ENCODE measurements at places on chromosomes 7 and 10. TPM values are rescaled to one million over a fixed set of nuclear protein-coding genes. Genes with fewer than 3 reads are reported as not detected.

HEPACAM2 gene
- 0.11 TPM for total RNA-seq

SAP25 gene
- not detected for total RNA-seq

CPA5 gene
- 0.20 TPM for total RNA-seq

PNLIPRP2 gene
- total RNA-seq, result 0.22 TPM

PTPRN2 gene
- total RNA-seq, result 18.1 TPM

KCND2 gene
- total RNA-seq, result 74.5 TPM

BCAP29 gene
- 74.3 TPM for total RNA-seq

LLCFC1 gene
- not detected for total RNA-seq

UTF1 gene
- not detected for total RNA-seq

DNA sequence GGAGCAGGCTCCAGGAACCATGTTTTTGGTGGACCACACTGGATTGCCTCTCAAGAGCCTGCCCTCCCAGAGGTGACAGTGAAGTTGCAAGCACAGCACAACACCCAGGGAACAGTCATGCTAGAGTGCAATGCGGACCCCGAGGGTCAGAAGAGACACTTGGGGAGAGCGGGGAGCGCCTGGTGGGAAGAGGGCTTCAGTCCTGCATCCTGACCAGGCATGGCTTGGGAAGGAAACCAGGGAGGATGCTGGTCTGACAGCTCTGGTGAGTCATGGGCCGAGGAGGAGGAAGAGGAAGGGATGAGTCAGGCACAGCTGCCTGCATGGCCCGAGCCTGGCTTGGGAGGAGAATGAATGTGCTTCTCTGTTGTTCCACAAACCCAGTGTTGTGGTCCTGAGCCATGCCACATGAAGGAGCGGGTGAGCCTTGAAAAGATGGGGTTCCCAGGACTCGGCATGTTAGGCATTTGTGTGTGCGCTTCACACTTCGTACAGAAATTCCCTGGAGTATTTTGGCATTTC, 29.5 kb upstream of the ANKRD2 start:
- no peak for DNase-seq

- DNase-seq, result no peak
These were observed 62.6 kb downstream of the RASGEF1A start for GRCh38 chr10:43204042-43204942.

- DNase-seq, result peak; percentile 50
These were observed 48.4 kb downstream of the TES start for GRCh38 chr7:116258734-116259133.

GRCh38 chr10:44013981-44014380, 365.3 kb upstream of the ZNF32 start:
- no peak for DNase-seq

- no peak for DNase-seq
These were observed 592 bp upstream of the ATP6V1F start for GRCh38 chr7:128861957-128862570.

DNA sequence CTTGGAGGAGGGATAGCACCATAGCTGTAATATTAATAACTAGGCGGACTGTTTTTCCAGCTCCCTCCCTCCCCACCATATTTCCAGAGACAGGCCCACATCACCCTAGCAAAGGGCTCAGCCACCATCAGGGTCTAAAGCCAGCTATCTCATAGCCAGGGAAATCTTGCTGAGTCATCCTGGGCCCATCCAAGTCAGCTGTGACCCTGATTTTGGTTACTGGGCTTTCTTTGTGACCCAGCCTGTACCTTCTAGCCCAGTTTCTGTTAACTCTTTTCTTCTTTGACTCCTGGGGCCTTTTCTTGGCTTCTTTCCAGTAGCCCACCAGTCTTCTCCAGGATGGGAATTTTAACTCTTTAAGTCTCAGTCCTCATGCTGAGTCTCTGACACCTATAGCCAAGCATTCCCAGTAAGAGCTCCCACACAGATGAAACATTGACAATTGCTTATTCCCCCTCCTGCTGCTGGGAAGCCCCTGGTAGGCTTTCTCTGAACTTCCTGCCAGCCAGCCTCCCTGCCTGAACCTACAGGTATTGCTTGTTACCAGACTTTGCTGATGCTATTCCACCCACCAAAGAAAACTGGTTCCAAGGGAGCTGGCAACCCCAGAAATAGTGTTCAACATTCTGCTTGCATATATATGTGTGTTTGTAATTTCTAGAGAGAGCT, 34.8 kb upstream of the ADO start:
- DNase-seq, result no peak

GRCh38 chr10:119981826-119982225, 89.3 kb downstream of the SEC23IP start:
- DNase-seq, result no peak

- DNase-seq, result no peak
These were observed 42.2 kb downstream of the CH25H start for GRCh38 chr10:89164920-89165319.

DNA sequence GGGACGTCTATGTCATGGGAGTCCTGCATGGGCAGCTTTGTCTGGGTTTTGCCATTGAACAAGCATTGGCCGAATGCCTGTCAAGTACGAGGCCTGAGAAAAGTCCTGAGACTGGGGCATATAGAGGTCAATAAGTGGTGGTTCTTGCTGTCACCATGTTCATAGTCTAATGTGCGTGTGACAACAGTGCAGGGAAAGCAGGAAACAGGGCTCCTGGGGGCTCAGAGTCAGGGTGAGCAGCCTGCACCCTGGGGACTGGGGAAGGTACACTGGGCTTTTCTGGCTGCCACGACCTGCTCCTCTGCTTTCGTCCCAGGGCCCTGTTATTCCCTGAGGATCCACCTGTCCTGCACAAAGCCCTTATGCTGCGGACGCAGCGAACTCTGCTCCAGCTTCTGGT, 21.3 kb downstream of the FAM241B start:
- DNase-seq, result no peak

- DNase-seq, result no peak
These were observed 41.1 kb upstream of the CPN1 start for GRCh38 chr10:100122780-100123179.

DNA sequence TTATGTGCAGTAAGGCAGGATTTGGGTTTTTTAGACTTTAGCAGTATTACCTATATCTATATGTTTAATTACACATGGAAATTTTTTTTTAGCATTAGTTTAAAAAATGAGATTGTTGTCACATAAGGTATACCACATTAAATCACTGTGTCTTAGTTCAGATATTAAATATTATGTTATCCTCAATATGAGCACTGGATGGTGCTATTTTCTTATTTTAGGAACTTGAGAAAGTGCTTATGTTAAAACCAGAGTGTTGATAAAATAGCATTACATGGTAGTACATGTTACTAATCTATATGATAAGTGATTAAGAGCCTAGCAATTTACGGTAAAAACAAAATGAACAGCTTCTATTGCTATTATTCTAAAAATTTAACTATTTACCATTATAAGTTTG, 28.8 kb downstream of the MIOS start:
- DNase-seq, result no peak

DNA sequence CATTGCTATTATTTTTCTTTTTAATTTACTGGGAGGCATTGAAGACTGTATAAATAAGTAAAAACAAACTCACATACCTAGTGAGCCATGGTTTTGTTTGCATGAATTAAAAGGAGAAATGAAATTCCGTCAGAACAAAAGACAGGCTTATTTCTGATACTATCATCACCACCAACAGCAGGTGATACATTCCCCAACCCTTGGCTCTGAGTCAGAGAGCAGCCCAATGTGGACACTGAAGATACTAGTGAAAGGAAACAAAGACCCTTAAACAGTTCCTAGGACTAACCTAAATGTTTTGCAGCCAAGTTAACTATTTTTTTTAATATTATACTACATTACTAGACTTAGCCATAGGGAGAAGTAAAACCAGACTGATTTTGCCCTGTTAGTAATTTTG, 31.6 kb downstream of the CHRM2 start:
- DNase-seq, result no peak

GRCh38 chr7:149762089-149762488, 11.3 kb downstream of the ZNF467 start:
- no peak for DNase-seq

DNA sequence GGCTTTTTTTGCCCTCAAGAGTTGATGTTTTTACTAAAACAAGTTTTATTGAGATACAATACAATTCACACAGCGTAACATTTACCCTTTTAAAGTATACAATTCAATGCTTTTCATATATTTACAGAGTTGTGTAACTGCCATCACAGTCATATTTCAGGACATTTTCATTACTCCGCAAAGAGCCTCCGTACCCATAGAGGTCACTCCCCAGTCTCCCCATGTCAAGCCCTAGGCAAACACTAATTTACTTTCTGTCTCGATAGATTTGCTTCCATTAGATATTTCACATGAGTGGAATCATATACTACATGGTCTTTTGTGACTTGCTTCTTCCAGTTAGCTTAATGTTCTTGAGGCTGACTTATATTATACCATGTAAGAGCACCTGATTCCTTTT, 183.8 kb downstream of the PRKCQ start:
- no peak for DNase-seq

DNA sequence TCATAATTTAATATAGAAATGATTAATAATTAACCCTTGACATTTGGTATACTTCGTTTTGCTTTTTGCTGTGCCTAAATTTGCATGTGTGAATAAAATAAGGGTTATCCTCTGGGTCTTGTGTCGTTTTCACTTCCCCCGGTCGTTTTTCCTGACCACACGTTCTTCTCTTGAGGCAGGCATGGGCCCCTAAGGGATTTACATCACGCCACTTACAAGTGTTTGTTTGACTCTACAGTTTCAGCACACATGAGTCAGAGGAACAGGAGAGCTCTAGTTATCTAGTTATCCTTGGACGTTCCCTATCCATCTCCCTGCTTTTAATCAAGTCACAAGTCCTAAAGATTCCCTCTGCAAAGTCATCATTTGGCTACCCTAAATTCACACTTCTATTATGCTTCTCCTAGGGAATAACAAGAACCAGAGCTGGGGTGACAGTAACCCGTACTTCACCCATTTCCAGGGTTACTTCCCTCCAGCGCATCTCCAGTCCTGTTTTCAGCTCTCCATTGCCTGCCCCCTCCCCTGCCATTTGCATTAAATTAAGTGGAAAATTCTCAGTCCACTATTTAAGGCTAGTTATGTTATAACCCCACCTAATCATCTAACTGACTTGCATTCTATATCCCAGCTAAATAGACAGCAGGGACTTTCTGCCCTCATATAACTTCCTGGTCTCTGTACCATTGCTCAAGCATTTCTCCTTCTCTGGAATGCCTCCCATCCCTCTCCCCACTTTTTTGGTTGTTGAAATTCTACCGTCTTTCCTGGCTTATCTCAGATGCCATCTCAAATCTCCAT, 206.9 kb downstream of the PTEN start:
- DNase-seq, result no peak

DNA sequence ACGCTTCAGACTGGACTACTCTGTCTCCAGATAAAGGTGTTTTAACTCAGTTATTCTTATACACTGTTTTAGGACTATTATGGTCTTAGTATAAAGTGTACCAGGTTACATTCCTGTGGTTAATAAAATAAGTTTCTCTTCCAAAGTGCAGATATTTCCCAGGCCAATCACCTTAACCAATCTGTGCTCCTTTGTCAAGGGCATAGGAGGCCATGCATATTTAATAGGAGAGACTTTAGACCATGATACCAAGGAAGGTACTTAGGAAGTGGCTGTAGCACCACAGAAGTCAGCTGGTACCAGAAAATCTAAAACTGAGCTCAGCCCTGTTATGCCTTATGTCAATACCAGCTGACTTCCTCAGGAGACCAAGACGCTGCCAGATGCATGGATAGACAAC, 226.5 kb upstream of the TMEM72 start:
- no peak for DNase-seq

- peak; percentile 2 for DNase-seq
These were observed 29.9 kb upstream of the SMURF1 start for GRCh38 chr7:99173787-99174186.

- peak; percentile 23 for DNase-seq
These were observed 26.1 kb downstream of the SHTN1 start for GRCh38 chr10:116978901-116979300.

GRCh38 chr7:42159130-42159529, 77.9 kb downstream of the GLI3 start:
- DNase-seq, result no peak

GRCh38 chr10:43000651-43001426, 76.0 kb upstream of the RET start:
- no peak for DNase-seq

- no peak for DNase-seq
These were observed 70.0 kb upstream of the MAGI2 start for GRCh38 chr7:79523436-79523835.

DNA sequence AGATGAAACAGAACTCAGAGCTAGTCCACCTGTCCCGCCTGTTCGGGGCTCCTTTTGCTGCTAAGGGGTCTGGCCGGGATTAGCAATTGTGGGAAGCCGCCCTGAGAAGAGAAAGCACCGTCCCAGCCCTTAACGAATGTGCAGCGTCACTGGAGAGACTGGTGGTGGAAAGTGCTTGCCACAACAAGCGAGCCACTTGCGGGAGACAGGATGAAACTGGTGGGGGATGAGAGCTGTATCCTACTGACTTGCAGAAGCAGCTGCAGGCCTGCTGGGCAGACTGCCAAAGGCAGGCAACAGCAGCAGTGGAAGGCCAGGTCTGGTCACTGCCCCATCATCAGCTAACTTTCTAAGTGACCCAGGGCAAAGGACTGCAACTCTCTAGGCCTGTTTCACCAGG, 95.4 kb downstream of the FAM53B start:
- peak; percentile 85 for DNase-seq

DNA sequence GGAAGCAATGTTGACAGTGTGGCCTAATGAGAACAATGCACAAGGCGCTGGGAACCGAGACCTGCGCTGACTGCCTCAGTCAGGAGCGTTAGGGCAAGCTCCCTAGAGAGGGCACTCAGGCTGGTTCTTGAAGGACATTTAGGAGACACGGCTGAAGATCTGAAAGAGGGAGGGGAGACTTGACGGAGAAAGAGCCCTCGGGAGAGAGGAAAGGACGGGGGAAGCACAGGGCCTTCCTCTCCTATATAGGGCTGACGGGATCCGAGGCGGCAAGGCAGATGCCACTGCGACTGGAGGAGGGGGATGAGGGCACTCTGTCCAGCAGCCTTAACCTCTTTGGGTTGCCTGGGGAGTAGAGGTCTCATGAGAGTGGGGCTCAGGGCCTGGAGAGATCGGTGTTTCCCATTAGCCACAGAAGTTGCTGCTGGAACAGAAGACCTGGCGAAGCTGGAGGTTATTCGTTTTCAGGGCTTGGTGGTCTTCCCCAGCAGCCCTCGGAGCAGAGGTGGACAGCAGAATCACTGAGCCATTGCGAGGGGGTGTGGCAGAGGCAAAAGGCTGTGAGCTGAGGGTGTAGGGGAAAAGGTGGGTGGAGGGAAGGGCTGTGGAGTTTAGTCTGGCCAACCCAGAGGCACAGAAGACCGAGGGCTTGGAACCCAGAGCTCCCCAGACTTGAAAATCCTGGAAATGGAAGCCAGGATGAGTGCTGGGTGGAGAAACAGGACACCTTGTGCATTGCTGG, 36.0 kb downstream of the CLEC2L start:
- no peak for DNase-seq

- DNase-seq, result no peak
These were observed 30.9 kb downstream of the CAMK2B start for GRCh38 chr7:44294325-44295069.

Measured in spinal cord (tissue), 10 donors.